ENCODE measurements at places on chromosomes 1 and 21.

DNA sequence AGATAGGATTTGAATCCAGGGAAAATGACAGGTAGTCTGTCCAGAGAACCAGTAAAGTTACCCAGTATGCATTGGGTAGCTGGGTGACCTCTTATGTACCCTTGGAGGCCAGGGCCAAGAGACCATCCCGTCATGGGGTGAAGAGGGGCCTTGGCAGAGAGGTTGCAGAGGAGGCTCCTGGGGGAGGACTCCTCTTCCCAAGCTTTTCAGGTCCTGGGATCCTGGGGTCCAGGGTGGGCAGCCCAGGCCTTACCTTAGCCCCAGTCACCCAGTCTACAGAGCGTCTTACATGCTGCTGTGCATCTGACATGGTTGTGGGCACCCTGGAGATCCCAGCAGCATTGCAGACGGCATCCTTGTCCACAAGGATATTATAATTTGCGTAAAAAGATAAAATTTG, 14.0 kb downstream of the PMF1 start:
- no peak for DNase-seq

DNA sequence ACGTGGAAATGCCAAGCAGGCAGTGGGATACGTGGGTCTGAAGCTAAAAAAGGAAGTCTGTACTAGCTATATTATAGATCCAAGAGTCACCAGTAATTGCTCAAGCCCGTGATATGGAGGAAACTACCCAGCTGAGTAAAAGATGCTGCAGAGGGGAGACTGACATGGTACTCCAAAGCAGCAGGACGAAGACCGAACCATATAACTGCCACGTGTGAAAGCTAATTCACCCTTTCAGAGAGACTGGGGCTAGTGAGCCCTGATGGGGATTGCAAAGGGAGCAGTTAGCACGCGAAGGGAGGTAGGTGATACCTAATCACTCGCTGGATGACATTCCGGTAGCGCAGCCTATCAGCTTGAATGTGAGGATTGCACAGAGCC, 316 bp downstream of the AP4B1 start:
- no peak for DNase-seq

- no peak for DNase-seq
These were observed 202.1 kb downstream of the KAZN start for GRCh38 chr1:14800500-14801076.

GRCh38 chr1:19484338-19484797, 971 bp downstream of the CAPZB start:
- DNase-seq, result no peak

GRCh38 chr1:246280551-246280950, 226.5 kb downstream of the SMYD3 start:
- peak; percentile 80 for DNase-seq

DNA sequence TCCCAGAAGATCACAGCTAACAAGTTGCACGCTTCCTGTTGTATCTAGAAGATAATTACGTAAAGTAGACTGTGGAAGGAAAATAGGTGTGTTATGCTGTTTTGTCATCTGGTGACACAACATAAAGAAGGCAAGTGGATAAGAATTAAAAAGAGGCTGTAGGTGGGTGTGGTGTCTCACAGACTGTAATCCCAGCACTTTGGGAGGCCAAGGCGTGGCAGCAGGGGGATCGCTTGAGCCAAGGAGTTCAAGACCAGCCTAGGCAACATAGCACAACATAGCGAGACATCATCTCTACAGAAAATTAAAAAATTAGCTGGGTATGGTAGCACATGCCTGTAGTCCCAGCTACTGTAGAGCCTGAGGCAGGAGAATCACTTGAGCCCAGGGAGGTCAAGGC, 17.9 kb upstream of the ZNF281 start:
- no peak for DNase-seq

DNA sequence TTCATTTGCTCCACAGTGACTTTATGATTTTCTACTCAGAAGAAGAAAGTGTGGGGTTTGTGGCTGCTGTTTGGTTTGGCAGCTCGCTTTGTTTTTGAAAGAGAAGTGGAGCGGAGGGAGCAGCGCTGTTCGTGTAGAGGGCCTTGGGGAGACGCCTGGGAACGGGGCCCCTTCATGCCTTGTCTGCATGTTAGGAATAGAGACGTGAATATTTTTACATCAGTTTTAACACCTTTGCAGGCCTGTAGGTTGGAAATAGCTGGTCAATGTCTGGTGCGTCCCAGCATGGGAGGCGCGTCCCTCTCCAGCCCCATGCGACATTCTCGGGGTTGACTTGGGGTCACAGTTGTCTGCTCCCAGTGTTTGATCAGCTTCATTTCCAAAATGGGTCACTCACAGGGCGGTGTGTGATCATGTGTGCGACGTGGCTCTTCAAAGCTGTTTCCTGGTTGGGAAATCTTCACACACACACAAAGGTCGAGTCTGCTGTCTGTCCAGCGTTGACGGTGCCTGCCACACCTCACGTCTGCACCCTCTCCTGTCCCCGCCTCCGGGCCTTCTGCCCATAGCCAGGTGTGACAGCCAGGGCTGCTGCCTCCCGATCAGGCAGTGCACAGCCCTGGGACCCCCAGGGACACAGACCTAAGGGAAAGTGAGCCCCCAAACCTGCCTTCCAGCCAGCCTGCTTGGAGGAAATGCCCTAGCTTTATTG, 149.2 kb downstream of the PSMG1 start:
- DNase-seq, result no peak

GRCh38 chr1:31717341-31717740, 13.5 kb upstream of the COL16A1 start:
- DNase-seq, result peak; percentile 14

GRCh38 chr1:109740615-109741373, at the start of gene GSTM3:
Gene GSTM3 (minus strand): TSS chr1:109741038. CDS start chr1:109740287, 751 bp downstream.
- no peak for DNase-seq

DNA sequence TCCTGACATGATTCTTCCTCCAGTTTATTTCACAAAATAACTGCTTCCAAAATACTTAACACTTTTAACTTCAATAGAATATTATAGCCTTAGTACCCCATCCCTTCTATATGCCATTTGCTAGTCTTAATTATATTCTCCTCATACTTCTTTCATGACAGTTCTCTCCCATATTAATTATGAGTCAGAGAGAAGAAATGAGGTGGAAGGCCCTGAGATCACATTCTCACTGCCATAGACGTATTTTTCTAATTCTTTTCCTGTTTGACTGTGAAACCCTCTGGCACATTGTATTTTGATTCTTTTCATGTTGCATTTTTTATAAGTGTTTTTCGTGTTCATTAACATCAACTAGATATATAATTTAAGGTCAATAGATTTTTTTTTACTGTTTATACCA, 88.4 kb downstream of the GTF2B start:
- no peak for DNase-seq

DNA sequence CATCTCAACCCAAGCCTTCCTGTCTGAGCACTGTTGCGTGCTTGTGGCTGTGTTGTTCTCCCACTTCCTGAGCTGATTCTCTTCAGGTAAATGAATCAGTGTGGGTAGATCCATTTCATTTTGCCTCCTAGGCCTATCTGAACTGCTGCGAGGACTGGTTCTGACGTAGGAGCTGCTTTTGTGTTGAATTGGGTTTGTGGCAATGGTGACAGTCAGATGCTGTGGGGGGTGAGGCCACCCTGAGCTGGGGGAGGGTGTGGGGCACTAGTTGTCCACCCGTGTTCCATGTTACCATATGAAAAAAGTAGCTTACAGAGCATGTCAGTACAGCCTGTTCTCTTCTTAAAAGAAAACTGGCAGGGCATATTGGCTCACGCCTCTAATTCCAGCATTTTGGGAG, 81.5 kb downstream of the MRPS6 start:
- DNase-seq, result no peak

DNA sequence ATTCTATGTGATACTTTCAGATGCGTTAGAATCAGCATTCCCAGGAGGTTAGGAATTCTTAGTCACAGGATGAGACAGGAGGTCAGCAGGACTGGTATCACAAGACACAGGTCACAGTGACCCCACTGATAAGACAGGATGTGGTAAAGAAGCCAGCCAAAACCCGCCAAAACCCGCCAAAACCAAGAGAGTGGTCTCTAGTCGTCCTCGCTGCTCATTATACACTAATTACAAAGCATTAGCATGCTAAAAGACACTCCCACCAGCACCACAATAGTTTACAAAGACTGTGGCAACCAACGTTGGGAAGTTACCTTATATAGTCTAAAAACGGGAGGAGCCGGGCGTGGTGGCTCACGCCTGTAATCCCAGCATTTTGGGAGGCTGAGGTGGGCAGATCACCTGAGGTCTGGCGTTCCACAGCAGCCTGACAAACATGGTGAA, 13.9 kb upstream of the ACTA1 start:
- peak; percentile 93 for DNase-seq

GRCh38 chr1:8625491-8625890, 191.9 kb downstream of the RERE start:
- peak; percentile 23 for DNase-seq

- DNase-seq, result peak; percentile 73
These were observed 404 bp downstream of the LRRC8C start for GRCh38 chr1:89633248-89633799.

DNA sequence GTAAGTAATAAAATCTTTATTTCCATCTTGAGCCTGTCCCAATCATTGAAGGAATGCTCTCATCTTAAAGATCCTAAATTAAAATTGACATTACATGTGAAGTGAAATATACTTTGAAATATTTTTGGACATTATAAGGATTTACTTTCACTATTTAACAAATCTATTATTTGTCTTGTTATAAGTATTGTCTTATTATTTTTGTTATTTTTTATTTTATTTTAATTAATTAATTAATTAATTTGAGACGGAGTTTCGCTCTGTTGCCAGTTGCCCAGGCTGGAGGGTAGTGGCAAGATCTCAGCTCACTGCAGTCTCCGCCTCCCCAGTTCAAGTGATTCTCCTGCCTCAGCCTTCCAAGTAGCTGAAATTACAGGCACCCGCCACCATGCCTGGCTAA, 343.2 kb downstream of the DPYD start:
- DNase-seq, result no peak

DNA sequence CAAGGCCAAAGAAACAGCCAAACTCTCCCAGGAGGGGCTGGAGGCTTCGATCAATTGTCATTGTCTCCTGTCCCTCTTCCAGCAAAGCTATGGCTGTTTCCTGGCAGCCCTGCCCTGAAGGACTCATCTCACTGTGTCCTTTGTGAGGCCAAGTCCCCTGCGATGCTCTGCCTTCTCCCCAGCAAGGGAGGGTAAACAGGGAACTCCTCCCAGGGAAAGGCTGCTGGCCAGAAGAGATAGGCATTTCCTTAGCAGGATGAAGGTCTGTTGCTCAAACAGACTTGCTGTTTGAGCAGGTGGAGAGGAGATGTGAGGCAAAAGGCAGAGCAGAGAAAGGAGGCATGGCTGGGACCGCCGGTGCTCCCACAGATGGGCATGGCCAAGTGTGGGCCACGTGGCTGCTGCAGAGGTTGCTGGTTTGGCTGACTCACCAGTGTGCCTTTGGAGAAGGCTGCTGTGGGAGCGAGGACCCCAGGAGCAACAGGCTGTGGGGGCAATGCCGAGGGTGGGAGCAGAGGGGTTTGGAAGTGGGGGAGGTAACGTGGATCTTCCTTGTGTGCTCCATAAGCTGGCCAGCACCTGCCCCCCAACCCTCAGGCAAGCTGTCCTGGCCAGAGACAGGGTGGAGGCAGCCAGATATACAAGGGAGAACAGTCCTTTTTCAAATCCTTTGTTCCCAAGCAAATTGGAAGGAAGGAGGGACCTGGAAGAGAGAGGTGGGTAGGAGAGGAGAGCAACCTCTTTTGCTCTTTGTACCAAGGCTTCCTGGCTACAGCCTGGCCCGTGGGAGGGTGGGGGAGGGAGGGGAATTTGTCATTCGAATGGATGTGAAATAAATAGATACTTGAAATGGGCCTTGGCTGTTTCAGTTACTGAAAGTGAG, 449.8 kb downstream of the SIPA1L2 start:
- no peak for DNase-seq

DNA sequence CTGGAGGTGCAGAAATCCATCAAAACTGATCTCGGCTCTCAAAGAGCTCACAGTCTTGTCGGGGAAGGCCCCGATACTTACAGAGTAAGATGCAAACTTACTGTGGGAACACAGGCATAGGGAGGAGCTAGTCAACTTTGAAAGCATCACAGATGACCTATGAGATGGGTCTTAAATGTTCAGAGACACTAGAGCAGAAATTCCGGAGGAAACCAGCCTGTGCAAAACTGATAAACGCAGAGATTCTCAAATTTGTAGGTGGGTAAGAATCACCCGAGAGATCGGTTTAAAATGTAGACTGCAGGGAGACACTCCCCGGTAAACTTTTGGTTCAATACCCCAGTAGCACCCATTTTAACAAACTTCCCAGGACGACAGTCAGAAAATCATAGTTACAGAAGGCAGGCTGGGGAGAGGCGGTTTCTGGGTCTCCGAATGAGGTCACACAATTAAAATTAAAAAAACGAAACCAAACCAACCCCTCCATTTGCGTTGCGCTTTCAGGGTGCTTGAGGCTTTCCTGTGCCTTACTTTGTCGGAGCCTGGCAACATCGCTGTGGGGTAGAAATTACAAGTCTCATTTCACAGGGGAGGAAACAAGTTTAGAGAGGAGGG, 755 bp upstream of the THRAP3 start:
- DNase-seq, result peak; percentile 87

GRCh38 chr1:117573386-117574023, 32.3 kb upstream of the TENT5C start:
- DNase-seq, result no peak

GRCh38 chr1:239386453-239387303, at the start of gene CHRM3:
Gene CHRM3 (plus strand): TSS chr1:239386568. CDS start chr1:239907452, 520,884 bp downstream.
- DNase-seq, result no peak

- no peak for DNase-seq
These were observed 24.3 kb upstream of the GRHL3 start for GRCh38 chr1:24294716-24295371.

GRCh38 chr1:65148548-65149350, 746 bp downstream of the AK4 start:
- DNase-seq, result peak; percentile 75

DNA sequence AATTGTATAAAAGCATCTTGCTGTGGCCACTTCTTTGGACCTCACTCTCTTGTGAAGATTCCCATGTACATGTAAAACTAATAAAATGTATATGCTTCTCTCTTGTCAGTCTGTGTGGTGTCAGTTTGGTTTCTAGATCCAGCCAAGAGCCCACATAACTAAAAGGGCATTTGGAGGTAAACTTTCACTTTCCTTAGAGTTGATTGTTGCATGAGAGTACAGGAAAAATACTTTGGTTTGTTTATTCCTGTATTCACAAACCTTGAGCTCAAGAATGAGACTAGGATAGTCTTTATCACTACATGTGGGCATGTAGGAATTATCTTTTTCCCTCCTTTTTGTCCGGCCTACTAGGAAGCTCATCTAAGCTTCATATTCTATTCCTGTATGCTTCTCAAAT, 50.9 kb downstream of the KCTD3 start:
- peak; percentile 10 for DNase-seq

DNA sequence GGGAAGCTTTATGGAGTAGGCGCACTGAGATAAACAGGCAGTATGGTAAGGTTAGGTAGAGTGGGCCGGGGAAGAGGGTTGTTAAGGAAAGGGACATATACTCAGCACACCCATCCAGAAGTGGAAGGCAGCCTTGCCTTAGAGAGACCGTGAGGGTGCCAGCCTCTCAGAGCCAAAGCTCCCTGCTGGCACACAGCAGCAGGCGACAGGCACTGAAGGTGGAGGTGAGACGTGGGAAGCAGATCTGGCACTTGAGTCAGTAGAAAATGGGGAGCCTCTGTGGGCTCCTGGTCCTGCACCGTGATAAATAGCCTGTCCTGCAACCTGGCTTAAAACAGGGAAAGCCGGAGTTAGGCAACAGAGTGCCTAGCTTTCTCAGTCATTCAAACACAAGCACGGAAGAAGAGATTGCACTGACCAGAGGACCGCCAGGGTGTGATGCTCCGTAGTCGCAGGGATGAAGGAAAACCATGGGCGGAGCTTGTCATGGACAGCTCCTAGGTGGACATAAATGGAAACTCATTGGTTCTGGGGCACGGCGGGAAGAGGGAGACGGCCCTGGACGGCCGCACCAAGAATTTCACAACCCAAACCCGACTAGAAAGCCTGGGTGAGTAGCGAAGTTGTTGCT, 15.5 kb downstream of the KCNK1 start:
- DNase-seq, result no peak
